SK-N-DZ (cell line): ENCODE measurements at places on chromosomes 12 and 14.
A peak's percentile ranks its signal among the peaks of the same experiment; 100 is the strongest.

- DNase-seq = no peak
These were observed 28.5 kb downstream of the PRPF40B start for GRCh38 chr12:49651855-49652254.

- DNase-seq = peak; percentile 57
These were observed 172.7 kb upstream of the CNOT2 start for GRCh38 chr12:70070494-70071007.

- no peak for DNase-seq
These were observed 374.9 kb downstream of the FUT8 start for GRCh38 chr14:65787461-65787860.

DNA sequence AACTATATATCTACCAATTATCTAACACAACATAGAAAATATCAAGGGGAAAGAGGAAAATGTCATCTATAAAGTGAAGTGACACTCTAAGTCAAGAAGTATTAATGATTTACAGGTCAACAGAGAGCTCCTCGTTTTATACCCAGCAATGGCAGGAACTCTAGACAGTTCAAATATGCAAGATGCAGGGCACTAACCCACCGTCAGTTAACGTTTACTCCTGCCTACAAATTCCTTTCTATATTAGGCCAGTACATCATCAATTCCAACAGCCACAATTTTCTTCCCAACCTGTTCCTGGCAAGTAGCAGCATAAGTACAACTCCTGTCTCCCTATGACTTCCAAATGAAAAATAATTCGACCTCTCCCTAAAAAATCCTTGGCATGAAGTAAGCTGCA lies 9.0 kb upstream of the KANSL2 start:
- DNase-seq = no peak

DNA sequence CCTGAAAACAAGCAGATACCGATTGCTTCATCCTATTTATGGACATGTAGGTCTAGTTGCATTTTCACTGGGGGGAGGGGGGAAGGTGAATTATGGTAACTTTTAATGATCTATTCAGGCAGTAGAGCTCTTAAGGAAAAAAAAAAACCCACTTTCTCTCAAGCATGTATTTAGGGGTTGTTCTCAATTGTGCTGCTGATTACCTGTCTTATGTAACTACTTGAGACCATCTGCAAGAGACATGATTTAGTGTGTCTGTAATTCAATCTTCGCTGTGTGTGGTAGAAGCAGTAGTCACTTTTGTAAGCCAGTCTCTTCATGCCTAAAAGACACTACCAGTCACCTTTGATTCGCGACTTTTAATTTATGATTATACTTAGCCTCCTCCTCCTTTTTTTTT lies 8.9 kb downstream of the CALM1 start:
- DNase-seq = no peak

GRCh38 chr14:102352213-102352612 lies 10.5 kb downstream of the CINP start:
- no peak for DNase-seq

GRCh38 chr12:14920475-14921126 lies 17.7 kb downstream of the ERP27 start:
- DNase-seq = no peak
